D721Med (cell line): ENCODE measurements at places on chromosomes 6 and 20.

DNA sequence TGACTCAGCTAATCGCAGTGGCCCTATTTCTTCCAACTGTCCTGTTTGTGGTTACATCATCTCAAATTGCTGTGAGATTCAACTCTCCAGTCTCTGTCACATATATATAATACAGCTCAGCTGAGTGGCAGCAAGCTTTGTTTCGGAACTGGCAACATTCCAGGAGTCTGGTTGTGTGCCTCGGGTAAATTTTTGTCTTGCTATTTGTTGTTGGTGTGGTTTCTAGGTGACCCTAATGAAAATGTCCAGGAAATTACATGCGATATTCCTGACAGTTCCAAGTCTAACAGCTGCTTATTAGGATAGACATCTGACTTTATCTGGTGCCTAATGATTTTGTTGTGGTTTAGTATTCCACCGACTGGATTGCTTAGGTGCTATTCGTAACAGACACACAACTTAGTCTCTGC, 581.8 kb downstream of the CD109 start:
- DNase-seq: no peak

GRCh38 chr6:12279322-12280091, 10.7 kb upstream of the EDN1 start:
- no peak for DNase-seq

DNA sequence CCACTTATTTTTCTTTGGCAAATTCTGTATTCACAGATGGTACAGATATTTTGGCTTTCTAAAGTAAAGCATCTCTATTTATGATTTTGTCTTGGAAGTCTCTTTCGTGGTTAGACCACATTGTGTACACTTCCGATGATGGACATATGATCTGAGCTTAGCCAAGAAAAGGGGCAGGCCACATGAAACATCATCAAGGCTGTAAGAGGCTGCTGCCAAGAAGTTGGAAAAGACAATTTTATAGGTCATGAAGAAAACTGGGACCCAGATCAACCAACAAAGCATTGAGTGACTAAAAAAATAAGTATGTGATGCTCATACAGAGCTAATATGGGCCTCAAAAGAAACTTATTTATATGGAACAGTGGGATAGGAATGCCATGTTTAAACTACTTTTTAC, 266.4 kb downstream of the HAO1 start:
- DNase-seq: no peak

GRCh38 chr20:17832236-17832915, 132.6 kb downstream of the BANF2 start:
- DNase-seq: no peak

- DNase-seq: no peak
Observed at GRCh38 chr6:150587637-150588036, 12.0 kb upstream of the PLEKHG1 start.

- no peak for DNase-seq
Observed at GRCh38 chr6:10276106-10276505, 138.8 kb downstream of the TFAP2A start.

DNA sequence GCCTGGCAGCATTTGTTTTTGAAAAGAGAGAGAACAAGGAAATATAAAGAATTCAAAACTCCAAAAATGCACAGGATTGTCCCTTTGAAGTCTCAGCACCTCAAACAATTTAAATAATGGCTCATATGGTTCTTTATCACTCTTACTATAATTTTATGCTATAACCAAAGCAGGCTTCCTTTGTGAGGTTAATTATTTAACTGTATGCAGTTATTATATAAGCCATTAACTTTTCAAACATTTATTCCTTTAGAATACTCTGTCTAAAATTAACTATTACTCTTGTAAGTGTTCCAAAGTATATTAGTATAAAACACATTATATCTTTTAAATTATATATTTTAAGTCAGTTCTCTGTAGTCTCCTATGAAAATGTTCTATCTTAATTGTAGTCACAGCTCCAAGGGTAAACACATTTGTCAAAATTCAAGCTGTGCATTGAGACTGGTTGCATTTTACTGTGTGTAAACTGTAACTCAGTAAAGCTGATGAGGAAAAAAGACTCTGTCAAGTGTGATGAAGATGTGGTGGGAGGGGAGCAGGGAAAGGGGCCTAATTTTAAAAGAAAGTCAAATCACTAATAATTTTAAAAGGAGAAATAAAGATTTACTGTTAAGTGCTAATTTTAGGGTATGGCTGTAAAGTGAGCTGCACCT, 20.0 kb upstream of the PLAGL1 start:
- no peak for DNase-seq

DNA sequence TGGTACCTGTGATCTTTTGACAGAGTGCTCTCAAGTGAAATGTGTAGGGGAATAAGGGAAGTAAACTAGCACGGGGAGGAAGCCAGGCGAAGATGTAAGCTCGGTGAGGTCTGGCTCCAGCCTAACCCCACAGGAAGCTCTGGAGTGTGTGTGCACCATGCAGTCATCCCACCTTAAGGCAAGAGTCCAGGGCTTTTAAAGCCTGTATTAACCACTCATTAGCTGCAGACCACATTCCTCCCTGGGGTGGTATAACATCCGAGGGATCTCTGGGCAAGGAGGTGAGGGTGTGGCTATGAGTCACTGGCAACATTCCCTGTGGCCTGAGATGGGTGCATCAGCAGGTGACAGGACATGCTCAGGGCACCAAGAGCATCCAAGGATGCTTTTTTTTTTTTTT, 12.5 kb upstream of the RANBP9 start:
- DNase-seq: no peak

DNA sequence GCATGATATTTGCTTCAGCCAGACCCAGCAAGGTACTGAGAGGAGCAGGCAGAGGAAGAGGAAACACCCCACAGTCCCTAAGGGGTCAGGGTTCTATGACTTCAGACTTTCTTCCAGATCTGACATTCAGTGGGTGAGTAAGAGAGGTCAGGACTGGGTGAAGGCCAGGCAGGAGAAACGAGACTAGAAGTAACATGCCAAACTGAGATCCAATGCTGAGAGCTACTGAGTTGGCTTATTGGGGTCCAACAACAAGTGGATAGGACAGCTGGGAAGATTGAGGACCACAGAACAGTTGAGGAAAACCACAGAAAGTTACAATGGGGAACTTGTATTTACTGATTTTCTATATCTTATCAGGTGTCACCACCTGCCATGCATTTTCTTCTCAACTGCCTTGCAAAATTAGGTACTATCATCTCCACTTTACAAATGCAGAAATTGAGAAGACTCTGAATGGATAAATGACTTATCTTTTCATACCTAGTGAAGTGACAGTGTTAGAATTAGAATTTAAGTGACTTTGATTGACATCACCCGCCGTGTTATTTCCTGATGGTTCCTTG, 43.8 kb upstream of the HIVEP1 start:
- no peak for DNase-seq

DNA sequence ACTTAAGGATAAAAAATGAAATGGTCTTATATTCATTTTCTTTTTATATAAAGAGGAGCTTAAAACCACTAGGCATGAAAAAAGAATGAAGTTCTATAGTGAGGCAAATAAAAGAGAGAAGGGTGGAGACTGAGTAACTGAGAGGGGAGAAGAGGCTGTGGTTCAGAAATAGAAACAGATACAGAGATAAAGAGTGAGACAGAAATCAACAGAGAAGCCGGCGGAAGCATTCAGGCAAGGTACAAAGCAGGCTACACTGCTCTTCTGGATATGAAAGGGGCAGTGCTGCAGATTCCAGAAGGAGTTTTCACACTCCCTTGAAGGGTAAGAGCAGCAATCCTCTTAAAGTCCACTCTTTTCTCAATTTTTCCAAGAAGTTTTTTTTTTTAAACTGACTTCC, 29.9 kb downstream of the NFATC2 start:
- DNase-seq: no peak

GRCh38 chr6:169568314-169569087, 133.3 kb downstream of the WDR27 start:
- DNase-seq: no peak

DNA sequence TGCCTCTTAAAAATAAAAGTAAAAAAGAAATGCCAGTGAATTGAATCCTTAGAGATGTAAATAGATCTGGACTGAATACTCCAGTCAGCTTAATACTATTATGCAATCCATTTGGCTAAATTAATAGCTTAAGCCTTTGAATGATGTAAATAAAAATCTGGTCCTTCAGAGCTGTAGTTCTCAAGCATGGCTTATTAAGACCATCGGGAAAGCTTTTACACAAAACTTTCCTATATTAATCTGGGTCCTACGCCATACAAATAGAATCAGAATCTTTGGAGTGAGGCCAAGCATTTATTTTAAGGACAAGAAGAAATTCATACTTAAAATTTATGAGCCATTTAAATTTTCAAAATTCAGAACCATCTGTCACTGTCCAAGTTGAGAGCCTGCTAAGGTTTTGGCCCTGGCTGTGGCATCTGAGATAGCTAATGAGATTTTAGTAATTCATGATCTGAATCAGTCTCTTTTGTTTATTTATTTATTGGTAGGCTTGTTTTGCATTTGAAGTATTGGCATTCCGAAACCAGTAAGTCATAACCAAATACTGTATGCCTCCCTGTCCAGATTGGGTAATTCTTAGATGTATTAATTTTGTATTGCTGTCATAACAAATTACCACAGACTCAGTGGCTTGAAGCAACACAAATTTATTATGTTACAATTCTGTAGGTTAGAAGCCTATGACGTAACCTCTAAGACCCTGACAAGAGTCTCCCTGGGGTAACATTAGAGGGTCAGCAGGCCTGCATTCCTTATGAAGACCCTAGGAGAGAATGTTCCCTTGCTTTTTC, 228.1 kb upstream of the RAB32 start:
- no peak for DNase-seq

DNA sequence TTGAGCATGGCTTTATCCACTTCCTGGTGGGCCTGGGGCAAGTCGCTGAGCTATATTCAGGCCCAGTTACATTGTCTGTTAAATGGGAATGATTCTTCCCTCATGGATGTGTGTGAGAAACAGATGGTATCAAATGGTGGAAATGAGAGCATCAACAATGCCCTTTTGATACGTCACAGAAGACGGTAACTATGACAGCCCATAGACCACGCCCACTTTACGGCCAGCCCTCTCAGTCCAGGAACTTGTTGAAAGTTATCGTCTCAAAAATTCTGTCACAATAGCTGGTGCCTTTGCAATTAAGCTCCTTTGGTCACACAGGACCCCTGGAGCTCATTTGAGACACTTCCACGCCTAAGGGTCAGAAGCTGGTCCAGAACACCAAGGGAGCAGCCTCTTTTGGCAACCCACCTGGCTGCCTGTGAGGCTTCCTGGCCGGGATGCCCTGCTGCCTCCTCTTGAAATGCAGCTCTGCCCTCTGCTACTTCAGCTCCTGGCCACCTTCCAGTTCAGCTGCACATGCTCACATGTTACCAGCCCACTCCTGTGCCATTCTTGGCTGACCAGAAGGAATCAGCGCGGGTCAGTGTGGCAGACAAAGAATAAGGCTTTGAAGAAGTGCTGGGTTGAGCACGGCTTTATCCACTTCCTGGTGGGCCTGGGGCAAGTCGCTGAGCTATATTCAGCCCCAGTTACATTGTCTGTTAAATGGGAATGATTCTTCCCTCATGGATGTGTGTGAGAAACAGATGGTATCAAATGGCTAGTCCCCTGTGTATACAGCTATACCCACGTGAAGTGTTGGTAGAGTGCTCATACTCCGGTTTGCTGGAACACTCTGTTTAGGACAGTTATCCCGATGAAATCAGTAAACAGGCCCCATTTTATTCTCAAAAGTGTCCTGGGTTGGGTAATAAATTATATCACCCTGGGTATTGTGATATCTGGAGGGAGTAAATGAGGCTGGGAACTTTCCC, 199.2 kb upstream of the SUPT3H start:
- DNase-seq: no peak

DNA sequence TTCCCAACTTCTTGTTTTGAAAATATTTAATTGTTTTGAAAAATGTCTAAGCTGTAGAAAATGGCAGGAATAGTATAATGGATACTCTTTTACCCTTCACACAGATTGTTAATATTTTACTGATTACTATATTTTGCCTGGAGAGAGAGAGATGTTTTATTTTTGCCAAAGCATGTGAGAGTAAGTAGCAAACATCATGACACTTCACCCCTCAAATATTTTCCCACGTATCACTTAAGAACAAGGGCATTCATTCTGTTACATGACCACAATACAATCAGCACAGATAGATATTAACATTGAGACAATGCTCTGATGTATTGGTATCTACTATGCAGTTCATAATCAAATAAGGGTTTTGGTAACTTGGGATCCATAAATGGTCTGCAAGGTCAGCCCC, 116.5 kb downstream of the CCDC170 start:
- no peak for DNase-seq

- DNase-seq: no peak
Observed at GRCh38 chr20:9093218-9093957, 24.5 kb downstream of the PLCB4 start.

DNA sequence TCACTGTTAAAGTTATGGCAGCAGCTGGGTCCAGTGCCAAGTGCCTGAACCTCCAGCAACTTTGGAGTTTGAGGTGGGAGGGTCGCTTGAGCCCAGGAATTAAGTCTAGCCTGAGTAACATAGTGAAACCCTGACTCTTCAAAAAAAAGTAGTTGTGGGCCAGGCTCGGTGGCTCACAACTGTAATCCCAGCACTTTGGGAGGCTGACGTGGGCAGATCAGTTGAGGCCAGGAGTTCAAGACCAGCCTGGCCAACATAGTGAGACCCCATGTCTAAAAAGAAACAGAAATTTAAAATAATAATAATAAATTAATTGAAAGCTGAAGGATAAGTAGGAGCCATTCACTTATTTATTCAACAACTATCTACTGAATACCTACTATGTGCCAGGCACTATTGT, 33.8 kb downstream of the FKBP5 start:
- no peak for DNase-seq

DNA sequence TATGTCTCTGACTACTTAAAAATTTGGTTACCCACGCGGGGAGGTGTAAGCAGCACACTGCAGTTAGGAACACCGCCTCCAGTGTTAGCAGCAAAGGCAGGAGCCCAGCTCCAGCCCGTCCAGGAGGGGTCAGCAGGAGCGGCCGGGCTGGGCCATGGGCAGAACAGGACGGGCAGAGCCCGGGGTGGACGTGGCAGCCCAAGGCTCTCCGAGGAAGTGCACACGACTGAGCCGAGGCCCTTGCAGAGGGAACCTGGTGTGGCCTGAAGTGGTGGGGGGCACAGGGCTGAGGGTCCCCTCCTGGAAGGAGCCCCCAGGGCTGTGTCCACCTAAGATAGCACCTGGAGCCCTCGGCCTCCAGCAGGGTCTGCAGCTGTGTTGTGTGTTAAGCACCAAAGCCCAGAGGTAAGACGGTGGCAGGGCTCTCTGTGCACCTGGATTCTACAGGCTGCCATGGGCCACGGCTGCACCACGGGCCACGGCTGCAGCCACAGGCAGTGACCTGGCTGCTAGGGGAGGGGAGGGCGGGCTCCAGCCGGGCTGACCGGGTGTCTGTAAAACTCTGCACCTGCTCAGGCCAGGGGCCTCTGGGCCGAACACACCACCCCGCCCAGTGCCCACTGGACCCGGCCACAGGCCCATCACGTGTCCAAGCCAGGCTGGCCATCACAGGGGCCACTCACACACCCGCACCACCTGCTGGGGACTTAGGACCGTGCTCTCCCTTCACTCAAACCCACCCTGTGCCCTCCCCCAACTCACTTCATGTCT, 6.6 kb downstream of the SLC2A4RG start:
- no peak for DNase-seq
